SK-N-DZ (cell line): ENCODE measurements at places on chromosomes 3 and 15.

DNA sequence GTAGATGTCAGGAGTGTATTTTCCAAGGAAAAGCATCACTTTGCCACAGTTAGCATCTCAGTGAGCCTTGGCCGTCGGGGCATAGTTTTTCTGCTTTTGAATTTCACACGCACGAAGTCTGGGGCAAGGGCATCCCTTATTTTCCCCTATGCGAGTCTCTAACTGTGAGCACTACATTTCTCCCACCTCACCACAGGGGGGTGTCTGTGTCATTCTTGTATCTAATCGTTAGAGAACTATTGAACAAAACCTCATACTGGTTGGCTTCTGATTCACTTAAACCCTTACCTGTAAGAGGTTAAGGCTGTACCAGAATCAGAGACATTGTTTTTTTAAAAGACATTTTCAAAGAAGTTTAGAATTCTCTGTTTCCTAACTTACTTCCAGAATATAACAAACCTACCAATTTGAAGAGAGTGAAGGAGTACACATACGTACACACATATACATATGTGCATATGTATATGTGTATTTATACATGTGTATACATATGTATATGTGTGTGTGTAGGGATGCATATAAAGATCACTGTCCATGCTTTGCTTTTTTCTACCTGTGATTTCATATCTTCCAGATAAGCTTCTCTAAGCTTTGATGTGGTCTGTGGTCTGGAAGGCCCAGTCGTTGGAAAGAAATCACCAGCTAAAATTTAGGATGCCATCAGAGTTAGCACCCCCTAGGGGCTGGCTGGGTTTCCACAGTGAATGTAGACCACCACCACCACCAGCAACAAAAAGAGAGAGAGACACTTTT lies 49.4 kb downstream of the MYZAP start:
- DNase-seq, result peak; percentile 26

- DNase-seq, result no peak
Observed at GRCh38 chr15:32688151-32688639, 29.6 kb upstream of the GREM1 start.

GRCh38 chr3:82354228-82354627 lies 592.8 kb upstream of the GBE1 start:
- no peak for DNase-seq

GRCh38 chr3:64303401-64303800 lies 78.1 kb upstream of the PRICKLE2 start:
- DNase-seq, result no peak

DNA sequence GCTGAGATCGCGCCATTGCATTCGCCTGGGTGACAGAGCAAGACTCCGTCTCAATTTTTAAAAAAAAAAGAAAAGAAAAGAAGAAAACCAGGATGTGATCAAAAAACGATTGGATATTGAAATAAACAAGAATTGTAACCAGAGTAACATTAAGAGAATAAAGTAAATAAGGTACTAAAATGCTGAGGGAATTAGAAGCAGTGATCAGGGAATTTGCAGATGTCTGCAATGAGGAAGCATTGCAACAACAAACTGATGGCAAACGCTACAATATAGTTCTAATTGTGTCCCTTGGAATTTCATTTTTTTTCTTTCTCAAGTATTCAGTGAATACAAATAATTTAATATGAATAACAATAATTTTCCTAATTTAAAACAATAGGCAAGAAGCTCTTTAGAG lies 1077.5 kb downstream of the TBL1XR1 start:
- no peak for DNase-seq

DNA sequence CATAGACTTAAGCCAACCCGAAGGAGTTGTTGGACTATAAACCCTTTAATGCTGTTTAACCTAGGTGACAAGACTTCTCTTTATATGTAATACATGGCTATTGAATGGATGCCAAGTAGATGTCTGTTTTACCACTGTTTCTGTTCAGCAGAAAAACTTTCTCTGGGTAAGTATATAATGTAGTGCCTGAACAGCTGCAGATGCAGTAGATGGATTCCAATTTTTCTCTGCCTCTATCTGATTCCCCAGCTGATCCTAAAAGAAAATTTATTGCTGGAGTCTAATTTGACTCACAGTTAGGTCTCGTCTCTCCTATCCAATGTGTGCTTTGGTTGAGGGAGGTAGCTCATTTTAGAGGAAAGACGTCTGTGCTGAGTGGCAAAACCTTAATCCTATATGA lies 256.5 kb upstream of the CBLB start:
- DNase-seq, result no peak

GRCh38 chr3:17852217-17852616 lies 109.8 kb upstream of the TBC1D5 start:
- no peak for DNase-seq

GRCh38 chr3:103976931-103977339 lies 1389.8 kb upstream of the ALCAM start:
- no peak for DNase-seq
